ENCODE measurements at places on chromosomes 4 and X. TPM values are rescaled to one million over a fixed set of nuclear protein-coding genes. Genes with fewer than 3 reads are reported as not detected.

DNA sequence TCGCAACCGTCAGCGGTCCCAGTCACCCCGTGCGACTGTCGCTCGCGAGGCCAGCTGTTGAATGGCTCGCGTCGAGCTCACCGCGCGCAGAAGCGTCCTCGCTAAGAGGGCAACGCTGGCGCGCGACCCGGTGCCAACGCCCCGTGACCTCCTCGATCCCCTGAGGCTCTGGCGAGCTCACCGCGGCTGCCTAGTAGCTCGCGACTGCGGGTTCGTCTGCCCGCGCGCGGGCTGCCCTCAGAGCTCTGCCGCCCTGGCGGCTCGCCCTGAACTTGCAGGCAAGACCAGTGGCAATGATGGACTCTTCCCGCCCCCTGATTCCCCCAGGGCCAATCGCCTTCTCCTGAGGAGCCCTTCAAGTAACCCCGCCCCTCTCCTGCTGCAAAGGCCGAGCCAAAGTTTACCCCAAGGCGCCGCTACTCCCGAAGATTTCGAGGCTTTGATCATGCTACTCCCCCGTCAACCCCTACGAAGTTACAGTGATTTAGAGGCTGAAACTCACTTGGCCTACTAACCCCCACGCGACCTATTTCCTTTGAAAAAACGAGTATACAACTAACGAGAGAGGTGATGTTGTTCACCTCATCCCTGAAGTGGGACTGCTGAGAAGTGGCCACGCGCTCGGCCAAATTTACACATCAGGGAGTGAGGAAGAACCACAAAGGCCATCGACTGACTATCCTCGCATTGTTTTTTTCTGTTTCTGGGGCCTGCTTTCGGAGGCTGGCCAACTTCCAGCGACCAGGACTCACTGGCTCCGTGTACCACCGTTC lies 37.5 kb downstream of the PGRMC1 start:
- ATAC-seq: peak; percentile 93

- ATAC-seq: no peak
Measured at GRCh38 chr4:13918110-13918509, 290.6 kb upstream of the BOD1L1 start.

Gene CORIN
- 0.26 TPM for total RNA-seq

- peak; percentile 94 for ATAC-seq
Measured at GRCh38 chrX:93673056-93673868, at the start of gene NAP1L3. NAP1L3 (minus strand) TSS chrX:93673578; CDS start chrX:93673304, 274 bp downstream.

GRCh38 chr4:951594-952468 lies 19.6 kb downstream of the TMEM175 start:
- no peak for ATAC-seq

GRCh38 chr4:102321260-102321995 lies 23.9 kb downstream of the SLC39A8 start:
- ATAC-seq: peak; percentile 73

- no peak for ATAC-seq
Measured at GRCh38 chr4:183284258-183284785, 35.8 kb downstream of the CLDN22 start.

DNA sequence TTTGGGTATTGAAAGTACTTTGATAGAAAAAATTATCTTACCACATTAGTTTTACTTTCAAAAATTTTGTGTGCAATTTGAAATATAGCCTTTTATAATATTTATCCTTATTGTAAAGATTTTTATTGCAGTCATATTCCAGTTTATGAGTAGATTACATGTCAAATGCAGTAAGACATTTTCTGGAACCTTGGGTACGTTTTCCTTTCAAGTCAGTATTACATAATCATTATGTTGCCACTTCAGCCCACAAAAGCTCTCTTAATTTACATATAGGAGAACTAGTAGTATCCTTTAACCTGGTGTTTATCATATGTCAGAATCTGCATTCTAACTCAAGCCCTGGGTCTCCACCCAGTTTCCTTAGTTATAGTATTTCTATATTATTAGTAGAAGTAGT lies 98.5 kb downstream of the CENPC start:
- no peak for ATAC-seq

Gene ODAPH
- total RNA-seq: 3.4 TPM

DNA sequence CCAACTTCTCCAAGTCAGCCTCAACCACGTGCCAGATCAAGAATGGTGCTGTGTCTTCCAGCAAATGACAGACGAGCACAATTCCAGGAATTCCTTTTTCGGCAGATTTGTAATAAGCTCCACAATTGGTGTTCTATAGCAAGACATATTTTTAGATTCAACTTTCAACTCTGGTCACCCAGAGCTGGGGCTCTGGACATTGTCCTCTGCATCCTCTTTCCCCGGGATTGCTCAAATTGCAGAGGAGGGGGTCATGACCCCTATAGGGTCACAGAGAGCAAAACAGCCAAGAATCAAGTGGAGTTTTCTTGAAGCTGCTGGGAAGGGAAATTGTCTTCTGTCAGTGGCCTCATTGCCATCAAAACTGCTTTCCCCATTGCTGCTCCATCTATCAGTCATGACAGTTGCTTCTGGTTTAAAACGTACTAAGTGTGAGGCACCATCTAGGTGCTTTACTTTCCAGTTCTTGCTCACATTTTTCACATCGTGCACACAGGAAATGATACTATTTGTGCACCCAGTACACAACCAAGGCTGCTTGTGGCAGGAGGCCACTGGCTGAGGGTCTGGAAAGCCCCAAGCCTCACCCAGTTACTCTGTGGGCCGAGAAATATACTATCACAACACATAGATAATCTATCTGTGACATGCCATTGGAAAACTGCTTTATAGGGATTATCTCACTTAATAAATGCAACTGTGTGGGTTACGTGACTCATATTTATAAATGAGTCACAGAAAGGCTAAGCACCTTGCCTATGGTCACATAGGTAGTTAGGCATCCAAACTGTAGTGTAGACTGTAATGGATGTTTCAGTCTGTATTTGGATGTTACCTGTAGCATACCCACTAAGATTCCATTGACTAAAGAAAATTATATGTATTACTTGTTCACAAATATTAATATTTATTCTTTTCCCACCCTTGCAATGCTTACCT lies 91.7 kb upstream of the PHOX2B start:
- peak; percentile 92 for ATAC-seq

DNA sequence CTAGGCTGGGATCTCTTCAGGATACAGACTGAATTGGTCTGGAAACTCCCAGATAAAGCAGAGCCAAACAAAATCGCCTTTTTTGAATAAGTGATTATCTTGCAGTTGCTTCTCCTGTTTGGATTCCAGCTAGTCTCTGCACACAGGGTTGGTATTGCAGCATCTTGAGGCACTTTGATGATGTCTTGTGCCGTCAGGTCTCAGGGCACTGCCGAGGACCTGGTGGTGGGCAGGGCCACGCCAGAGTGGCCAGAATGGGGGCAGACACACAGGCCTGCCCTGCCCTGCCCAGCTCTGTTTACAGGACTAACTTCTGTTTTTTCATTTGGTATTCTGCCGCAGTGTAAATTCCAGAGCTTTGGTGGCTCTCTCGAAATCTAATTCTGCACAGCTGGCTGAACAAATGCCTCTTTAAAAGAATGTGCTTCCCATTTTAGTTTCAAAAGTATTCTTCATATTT lies 276.1 kb downstream of the NR3C2 start:
- no peak for ATAC-seq

Gene IL21
- 5.0 TPM for total RNA-seq

Gene ARMCX1
- total RNA-seq: 0.64 TPM

DNA sequence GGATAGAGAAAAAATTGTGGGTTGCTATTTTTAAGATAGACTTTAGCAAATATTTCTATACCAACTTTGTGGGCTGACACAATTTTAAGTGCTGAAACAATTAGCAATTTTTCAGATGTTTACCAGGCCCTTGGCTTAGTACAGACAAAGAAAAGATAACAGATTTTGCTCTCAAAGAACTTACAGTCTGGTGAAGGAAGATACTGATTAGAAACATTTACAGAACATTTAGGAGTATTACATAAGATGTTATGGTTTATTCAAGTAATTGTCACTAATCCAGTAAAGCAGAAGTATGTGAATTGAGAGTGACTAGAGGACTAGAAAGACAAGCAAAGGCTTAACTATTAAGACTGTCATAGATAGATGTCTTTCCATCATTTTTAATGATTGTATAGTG lies 35.3 kb upstream of the NDUFC1 start:
- ATAC-seq: no peak

GRCh38 chrX:85084770-85085393 lies 81.2 kb downstream of the APOOL start:
- no peak for ATAC-seq

- ATAC-seq: peak; percentile 23
Measured at GRCh38 chrX:53288189-53288588, 6.8 kb upstream of the IQSEC2 start.

All from activated T-helper 17 cell treated with anti-CD3 and anti-CD28 coated beads, Interleukin-2, amount 50 U/mL, for 72 hours (primary cell).